ENCODE measurements at places on chromosomes 4 and X.

DNA sequence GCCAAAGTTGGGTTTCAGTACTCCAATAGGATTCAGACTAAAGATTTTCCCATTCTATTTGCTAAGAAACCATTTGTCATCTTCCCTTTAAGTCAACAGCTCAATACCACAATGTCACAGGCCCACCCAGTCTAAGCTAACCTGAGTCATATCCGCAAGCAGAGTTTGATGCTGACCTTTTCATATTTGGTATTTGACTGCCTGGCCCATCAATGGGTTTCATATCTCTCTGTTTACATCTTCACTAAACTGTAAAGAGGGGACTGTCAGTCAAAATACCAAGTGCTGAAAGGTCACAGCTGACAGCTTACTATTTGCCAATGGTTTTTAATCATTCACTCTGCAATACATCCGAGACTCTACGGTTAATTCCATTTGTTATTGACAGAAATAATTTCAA is 707.5 kb upstream of the ACTRT1 start:
- DNase-seq = no peak

DNA sequence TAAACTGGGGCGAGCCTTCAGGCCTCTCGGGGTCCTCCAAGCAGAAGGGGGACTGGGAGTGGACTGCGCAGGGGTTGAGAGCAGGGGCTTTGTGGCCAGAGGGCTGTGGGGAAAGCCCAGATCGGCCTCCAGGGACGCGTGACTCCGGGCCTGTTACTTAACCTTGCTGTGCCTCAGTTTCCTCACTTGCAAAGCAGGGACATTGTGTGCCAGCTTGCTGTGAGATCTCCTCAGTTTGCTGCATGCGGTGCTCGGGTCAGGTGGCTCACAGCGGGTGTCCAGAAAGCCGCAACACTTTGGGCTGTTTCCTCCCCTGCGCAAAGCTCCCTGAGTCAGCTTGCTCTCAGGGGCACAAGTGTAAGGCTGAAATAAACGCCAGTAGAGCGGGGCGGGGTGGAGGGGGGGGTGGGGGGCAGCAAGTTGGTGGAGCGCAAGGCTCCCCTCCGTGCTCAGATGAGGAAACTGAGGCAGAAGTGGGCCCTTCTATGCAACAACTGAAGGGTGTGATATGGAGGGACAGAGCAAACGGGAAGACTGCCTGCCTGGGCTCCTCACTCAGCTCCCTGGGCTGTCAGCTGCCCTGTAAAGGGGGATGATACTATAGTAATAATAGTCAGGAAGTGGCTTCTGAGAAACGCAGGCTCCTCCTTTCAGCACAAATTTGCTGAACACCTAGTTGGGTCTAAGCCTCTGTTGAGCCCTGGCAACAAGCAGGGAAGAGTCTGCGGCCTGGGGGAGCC is 101.0 kb downstream of the HMX1 start:
- no peak for DNase-seq

- no peak for DNase-seq
Observed at GRCh38 chr4:62053974-62054373, 853.8 kb downstream of the ADGRL3 start.

DNA sequence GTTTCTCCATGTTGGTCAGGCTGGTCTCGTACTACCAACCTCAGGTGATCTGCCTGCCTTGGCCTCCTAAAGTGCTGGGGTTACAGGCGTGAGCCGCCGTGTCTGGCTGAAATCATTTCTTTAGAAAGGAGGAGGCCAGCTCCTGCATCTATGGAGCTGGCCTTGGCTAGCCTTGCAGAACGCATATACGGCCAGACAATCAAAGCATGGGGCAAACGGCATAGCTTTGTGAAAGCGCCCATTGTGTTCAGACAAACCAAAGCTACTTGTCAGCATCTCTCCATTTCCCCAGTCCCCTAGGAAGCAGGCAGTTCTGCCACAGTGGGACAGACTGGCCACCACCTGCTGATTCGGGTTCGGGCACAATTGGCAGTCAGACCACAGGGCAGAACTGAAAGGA is 48.9 kb upstream of the IQSEC2 start:
- DNase-seq = no peak

DNA sequence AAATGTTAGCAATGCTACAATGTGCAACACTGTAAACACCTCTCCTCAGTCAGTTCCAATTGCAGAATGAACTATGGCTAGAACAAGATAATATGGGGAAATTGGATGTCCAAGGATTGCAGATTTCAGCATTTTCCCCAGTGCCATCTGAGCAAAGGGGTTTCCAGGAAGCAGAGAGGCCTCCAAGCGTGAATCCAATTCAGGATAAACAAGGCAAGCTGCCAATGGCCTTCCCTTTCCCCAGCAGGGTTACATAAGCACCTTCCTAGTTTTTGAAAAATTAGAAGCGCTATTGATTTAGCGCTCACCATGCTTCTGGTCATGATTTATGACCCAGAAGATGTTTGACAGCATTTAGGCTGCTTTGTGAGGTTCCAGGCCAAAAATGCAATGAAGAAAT is 223.0 kb upstream of the GATB start:
- DNase-seq = peak; percentile 25

DNA sequence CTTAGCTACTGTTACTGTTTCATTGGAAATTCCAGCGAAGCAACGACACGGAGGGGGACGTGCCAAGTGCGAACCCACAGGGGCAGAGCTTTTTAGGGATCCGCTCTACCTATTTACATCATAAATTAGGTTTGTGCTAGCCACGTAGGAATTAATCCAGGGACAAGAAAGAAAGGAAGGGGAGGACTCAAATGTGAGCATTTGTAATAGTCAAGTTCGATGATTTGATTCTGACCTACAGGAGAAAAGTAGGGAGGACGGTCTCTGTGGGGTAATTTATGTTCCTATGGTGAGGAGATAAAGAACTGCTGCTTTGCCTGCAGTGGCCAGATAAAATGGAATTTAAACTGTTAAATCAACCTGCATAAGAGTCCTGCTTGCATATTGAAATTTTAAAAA is 1.7 kb downstream of the INTS6L start:
- DNase-seq = no peak

DNA sequence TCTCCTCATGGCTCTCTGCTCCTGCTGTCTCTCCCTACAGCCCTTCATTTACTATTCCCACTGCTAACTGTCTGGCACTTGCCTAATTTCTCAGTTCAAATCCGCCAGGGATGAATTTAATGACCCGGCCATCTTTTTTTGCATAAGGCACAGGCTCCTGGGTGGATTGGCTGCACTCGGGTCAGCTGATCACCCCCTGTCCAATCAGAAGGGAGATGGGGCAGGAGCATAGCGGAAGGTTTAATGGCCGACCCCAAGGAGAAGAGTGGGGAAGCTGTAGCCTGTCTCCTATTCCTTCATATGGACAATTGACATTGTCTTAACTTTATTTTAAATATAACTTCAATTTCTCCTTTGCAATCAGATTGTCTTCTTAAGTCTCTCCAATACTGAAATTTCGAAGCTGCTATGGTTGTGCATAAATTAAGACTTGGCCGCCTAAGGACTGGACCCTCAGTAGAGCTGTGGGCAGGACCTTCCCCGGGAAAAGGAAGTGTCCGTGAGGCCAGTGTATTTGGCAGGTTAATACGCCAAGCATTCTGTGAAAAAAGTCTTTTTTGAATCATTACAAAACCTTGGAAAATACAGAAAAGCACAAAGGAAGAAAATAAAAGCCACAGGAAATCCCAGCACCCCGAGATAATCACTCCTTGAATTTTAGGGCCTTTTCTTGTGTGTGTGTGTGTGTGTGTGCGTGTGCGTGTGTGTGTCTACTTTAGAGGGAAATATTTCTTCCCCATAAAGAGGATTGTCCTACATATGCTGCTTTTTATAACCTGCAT is 55.5 kb downstream of the SMIM20 start:
- no peak for DNase-seq

- DNase-seq = no peak
Observed at GRCh38 chr4:153266988-153267387, 62.7 kb downstream of the TRIM2 start.

DNA sequence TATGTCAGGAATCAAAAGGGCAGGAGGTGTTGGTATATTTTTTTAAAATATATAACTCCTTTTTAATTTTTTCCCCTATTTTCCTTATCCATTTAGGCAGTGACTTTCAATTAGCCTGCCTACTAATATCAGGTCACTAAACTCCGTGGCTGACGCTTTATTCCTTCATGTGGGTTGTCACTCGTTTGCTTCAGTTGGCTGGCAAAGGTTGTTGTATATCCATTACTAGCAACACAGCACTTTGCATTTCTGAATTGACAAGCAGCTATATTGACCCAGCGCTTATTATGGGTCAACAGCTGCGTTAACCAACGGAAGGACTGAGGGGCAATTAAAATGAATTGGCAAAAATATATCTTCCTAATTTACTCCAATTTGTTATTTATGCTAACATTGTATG is 87.7 kb downstream of the ARX start:
- peak; percentile 86 for DNase-seq

DNA sequence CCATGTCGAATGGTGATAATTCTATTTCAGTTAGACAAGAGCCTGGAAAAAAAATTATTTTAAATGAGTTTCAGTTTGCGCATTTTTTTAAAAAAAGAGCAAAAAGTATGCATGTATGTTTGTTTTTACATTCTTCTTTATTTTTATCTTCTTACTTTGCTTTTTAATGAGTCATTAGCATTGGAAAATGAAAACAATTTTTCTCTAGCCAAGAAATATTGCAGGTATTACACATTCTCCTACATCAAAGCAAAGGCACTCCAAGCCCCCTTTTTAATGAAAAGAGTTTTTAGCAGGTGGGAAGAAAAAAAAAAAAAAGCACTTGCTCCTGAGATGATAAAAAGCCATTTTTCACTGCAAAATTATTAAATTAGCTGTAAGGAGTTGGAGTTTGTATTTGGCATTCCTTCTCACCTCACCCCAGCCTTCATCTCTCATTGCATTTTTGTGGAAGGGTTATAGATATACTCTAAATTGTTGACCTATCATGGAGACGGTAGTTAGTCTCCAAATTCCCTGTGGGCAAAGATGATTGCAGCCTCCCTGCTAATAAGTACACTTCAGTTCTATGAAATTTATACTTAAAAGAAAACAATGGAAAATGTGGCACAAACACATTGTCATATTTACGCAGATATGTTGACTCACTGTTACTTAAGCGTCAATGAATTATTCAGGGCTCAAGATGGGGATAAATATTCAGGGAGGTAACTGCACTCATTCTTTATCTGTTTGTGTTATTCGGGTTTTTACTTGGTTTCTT is 43.8 kb downstream of the PALLD start:
- DNase-seq = no peak

DNA sequence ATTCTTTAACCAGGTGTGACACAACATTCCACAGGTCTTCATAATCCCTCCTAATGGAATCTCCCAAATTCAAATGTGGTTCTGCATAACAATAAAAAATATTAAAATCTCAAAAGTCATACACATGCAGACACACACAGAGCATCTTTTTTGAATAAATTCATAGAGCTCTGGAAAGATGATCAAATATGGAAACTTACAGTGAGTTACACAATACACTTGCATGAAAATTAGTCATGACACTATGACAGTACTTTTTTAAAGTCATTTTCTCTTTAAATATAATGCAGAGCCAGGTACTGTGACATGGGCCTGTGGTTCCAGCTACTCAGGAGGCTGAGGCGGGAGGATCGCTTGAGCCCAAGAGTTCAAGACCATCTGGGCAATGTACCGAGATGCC is 38.9 kb downstream of the DDX60L start:
- no peak for DNase-seq

- no peak for DNase-seq
Observed at GRCh38 chr4:143355540-143356217, 19.0 kb downstream of the GAB1 start.

GRCh38 chr4:7281691-7282665 is 89.6 kb downstream of the SORCS2 start:
- DNase-seq = no peak

DNA sequence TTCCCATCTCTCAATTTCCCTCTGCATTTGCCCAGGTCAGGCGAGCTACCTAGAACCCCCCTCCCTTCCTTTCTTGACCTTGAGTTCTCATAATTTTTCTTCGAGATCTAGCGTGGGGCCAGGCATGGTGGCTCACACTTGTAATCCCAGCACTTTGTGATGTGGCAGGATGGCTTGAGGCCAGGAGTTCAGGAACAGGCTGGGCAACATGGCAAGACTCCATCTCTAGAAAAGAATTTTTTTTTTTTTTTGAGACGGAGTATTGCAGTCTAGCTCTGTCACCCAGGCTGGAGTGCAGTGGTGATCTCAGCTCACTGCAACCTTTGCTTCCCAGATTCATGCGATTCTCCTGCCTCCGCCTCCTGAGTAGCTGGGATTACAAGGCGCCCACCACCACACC is 4.5 kb upstream of the PORCN start:
- DNase-seq = no peak

GRCh38 chr4:7663075-7663541 is 228.4 kb upstream of the PSAPL1 start:
- no peak for DNase-seq

- peak; percentile 19 for DNase-seq
Observed at GRCh38 chrX:20252381-20253231, 14.1 kb downstream of the RPS6KA3 start.

GRCh38 chr4:28310926-28311325 is 1450.3 kb downstream of the STIM2 start:
- DNase-seq = no peak

DNA sequence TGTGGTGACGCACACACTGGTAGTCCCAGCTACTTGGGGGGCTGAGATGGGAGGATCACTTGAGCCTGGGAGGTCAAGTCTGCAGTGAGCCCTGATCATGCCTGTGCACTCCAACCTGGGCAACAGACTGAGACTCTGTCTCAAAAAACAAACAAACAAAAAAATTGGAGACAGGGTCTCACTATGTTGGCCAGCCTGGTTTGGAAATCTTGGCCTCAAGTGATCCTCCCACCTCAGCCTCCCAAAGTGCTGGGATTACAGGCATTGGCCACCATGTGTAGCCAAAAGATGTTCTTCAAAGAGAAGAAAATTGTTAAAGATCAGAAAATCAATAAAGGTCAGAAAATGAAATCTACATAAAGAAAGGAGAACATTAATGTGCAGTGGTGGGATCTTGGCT is 41.7 kb upstream of the ABCG2 start:
- DNase-seq = no peak

DNA sequence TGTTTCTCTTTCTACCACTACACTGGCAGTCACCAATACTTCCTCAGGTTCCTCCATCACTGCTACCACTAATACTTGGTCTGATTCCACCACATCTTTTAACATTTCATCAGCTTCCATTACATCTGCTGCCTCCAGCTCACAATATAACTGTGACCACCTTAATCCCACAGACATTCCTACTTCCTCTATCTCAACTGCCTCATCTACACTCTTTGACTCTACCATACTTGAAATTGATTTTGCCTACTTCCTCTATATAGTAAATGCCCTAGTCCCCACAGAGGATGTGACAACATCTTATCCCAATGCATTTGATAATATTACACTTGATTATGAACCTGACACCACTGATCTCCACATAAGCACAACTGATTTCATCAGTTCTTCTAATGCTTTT is 29.0 kb downstream of the OPRPN start:
- DNase-seq = no peak

GRCh38 chr4:6910340-6910959 is 824 bp downstream of the TBC1D14 start:
- no peak for DNase-seq
